ENCODE measurements at places on chromosomes 5 and 9.

DNA sequence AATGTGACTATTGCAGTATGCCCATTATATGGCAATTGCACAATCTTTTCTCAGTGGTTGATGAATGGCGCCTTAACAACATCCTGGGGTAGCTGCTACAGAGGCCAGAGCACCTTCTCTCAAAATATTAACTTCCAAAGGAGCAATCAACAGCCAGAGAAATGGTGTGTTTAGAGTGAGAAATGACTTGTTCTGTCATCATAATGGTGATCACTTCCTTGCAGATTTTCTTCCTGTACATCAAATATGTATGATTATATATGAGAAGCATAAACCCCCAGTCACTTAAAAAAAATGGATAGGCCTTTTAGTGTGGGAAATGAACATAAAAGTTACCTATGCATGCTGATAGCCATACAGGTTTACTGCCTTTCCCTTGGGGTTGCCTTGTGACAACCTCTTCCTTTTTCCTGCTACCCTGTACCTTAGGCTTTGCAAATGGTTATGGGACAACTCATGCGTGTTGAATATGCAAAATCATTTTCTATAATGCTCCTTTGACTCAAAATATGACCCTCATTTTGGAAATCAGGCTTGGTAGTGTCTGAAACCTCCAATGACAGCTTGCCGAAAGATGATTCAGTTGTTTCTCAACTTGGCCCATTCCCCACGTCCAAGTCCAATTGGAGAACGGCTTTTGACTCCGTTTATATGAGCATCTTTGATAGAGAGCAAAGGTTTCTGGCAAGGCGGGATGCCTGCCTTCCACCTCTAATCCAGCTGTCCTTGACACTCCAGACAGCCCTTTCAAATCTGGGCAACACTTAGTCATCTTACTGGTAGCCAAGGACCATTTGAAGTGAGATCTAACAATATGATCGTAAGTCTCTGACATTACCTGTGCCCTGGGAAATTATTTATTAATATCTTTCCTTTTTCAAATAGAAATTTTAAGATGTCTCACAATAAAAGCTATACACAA, 69.3 kb downstream of the SLC1A1 start:
- H3K4me1 ChIP-seq = peaks cover 11% of the 10 kb centered on the region
- H3K27ac ChIP-seq = no peak overlapping the region
- no peaks in the 10 kb centered on the region for H3K36me3 ChIP-seq
- no peak overlapping the region for H3K4me3 ChIP-seq
- no peak for DNase-seq
- H3K27me3 ChIP-seq = no peaks in the 10 kb centered on the region

DNA sequence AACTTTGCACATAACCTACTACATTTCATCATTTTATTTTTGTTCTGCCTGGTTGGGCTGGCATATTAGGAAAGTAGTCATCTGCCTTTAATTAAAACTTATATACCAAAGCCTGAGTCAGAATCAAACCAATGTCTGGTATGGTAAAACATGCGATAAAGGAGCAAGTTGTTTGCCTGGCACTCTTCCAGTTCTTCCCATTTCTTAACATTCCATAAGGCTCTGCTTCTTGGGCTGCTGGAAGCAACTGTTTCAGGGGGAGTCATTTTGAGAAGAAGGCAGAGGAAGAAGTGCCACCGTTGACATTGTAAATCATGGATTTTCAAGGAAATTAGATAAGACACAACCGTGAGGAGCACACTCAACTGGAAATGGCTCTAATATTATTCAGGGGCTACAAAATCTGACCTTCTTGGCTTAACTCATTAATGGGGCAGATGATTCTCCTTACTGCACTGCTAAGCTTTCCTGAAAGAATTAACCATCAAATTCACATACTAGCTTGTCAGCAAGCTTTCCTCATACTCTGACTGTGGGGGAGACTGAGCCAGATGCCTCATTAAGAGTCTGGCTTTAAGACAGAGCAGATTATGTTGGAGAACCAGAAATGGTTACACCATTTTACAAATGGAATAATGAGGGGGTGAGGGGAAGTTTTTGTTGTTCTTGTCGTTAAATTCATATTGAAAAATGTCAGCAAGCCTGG, 391.0 kb downstream of the TMEM232 start:
- no peaks in the 10 kb centered on the region for H3K36me3 ChIP-seq
- H3K4me1 ChIP-seq = no peaks in the 10 kb centered on the region
- no peak overlapping the region for H3K27ac ChIP-seq
- H3K4me3 ChIP-seq = no peak overlapping the region
- H3K27me3 ChIP-seq = no peaks in the 10 kb centered on the region

DNA sequence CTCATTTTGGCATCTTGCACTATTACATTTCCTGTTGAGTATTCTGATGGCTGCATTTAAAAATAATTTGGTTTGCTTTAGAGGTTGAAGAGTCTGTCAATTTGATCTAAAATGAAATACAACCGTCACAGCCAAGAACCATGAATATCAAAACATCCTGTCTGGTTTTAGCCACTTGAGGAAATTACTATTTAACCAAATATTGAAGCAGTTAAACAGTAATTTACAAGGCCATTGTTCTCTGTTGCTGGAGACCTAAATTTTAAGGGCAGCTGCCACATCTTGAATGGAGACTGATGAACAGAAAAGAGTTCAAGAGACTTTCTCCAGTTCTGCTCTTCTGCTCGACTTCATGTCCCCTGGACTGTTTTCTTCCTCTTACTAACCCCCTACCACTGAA, 549.4 kb downstream of the LRRC70 start:
- no peak overlapping the region for H3K27ac ChIP-seq
- H3K27me3 ChIP-seq = no peaks in the 10 kb centered on the region
- no peak for DNase-seq
- no peaks in the 10 kb centered on the region for H3K36me3 ChIP-seq

GRCh38 chr5:35458824-35459207, 158.8 kb upstream of the SPEF2 start:
- no peak overlapping the region for H3K27ac ChIP-seq
- DNase-seq = no peak

DNA sequence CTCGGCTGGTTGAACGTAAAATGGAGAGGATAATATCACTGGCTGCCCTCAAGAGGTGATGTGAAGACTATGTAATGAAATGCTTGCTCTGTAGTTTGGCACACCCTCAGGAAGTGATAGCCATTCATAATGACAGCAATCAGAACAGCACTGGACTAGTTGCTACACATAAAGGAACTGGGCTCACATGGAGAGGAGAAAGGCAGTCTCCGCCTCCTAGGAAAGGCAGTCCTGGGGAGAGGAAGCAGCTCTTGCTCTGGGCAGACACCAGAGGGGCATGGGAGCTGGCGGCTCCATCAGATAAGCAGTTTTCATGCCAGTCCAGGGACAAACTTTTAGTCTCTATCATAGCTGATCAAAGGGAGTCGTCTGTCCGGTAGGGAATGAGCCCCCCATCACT, 46.9 kb downstream of the ARHGEF37 start:
- no peaks in the 10 kb centered on the region for H3K27me3 ChIP-seq
- DNase-seq = no peak
- no peaks in the 10 kb centered on the region for H3K36me3 ChIP-seq

GRCh38 chr9:69867081-69867814, 46.6 kb downstream of the CFAP95 start:
- H3K27me3 ChIP-seq = no peaks in the 10 kb centered on the region
- no peak for DNase-seq
- no peaks in the 10 kb centered on the region for H3K36me3 ChIP-seq
- H3K4me3 ChIP-seq = no peak overlapping the region

DNA sequence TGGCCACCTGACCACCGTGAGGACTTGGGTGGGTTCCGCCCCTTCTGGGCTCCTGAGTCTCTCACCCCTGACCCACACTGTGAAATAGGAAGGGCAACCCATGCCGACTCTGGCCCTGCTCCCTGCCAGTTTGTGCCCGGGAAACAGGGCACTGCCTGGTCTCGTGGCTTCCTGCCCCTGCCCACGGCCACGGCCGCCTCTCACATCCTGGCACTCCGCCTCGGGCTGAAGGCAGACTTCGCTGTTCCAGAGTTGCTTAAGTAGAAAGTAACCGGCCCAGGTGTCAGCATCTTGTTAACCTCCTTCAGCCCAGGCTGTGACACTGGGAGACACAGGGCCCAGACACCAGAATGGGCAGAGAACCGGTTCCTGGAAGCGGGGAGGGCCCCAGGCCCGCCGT, 68.7 kb upstream of the RNU6ATAC start:
- no peak overlapping the region for H3K27ac ChIP-seq
- peaks cover 45% of the 10 kb centered on the region for H3K27me3 ChIP-seq
- no peaks in the 10 kb centered on the region for H3K4me1 ChIP-seq
- no peaks in the 10 kb centered on the region for H3K36me3 ChIP-seq

DNA sequence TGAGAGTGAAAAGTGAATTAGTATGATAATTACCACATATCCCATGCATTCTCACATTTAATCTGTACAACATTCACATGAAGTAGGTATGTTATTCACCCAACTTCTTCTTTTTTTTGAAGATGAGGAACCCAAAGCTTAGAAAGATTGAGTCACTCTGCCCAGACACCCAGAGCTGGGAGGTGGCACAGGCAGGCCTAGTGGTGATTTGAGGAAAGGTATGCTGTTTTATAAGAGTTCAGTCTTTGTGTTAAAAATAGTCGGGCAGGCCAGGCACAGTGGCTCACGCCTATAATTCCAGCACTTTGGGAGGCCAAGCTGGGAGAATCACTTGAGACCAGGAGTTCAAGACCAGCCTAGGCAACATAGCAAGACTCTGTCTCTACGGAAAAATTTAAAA, 285.3 kb downstream of the NR3C1 start:
- no peaks in the 10 kb centered on the region for H3K4me1 ChIP-seq
- H3K4me3 ChIP-seq = no peak overlapping the region
- H3K27ac ChIP-seq = no peak overlapping the region
- no peaks in the 10 kb centered on the region for H3K27me3 ChIP-seq
- DNase-seq = no peak
- H3K36me3 ChIP-seq = peaks cover 4% of the 10 kb centered on the region

DNA sequence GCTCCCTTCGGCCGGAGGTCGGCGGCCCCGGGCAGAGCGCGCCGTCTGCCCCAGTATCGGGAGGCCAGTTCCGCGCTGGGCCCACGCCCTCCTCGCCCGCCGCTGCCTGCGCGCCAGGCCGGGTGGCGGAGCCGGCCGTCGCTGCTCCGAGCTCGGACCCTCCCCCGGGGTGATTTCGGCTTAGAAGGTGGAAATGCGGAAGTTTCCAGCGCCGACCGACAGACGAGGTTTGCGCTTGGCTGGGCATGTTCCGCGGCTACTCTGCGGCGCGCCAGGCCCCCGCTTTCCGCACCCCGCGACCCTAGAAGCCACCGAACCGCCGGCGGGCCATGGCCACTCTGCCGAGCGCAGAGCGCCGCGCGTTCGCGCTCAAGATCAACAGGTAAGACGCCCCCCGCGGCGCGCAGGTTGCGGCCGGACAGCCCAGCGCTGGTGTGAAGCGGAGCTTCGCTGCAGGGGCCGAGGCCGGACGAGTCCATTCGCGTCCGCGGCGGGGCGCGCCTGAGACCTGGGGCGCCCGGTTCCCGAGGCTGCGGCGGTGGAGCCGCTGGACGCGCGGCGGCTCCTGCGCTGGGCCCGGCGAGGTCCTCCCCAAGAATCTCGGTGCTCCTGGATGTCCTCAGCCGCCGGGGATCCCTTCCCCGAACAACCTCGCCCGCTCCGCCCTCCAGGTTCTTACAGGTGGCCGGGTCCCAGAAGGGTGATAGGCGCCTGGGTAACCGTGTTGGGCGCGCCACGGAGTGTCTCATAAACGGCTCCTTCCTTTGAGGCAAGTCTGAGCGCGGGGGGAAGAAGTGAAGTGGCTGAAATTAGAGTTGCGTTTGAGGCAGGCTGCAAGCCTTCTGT, at the start of gene DOCK8:
Gene DOCK8, plus strand, starts transcription at position 218 of the 846 bp plus-strand sequence. Its CDS starts 112 bp downstream, at position 330.
- H3K27me3 ChIP-seq = peaks cover 3% of the 10 kb centered on the region
- peak within 1 kb of the TSS; percentile 58 for H3K4me3 ChIP-seq
- peaks cover 3% of the 10 kb centered on the region for H3K4me1 ChIP-seq
- DNase-seq = peak; percentile 54
- H3K36me3 ChIP-seq = no peaks in the 10 kb centered on the region
- peak within 1 kb of the TSS; percentile 16 for H3K27ac ChIP-seq

DNA sequence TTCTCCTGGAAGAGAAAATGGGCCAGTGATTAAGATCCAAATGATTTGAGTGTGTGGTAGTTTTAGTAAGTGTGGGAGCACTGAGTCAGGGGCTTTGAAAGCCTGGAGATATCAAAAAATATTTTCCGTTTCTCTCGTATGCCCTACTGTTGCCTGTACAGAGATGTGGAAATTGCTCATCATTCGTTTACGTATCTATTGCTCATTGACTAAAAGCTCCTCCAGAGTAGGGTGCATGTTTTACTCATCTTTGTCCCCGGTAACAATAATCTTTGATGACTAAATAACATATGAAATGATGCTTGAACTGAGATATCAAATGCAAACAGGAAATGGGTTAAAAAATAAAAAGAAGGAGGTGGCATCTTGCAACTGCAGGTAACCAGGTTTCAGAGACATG, 114.2 kb upstream of the FST start:
- no peak overlapping the region for H3K27ac ChIP-seq
- no peak overlapping the region for H3K4me3 ChIP-seq
- DNase-seq = no peak
- H3K36me3 ChIP-seq = no peaks in the 10 kb centered on the region
- no peaks in the 10 kb centered on the region for H3K4me1 ChIP-seq

- H3K27ac ChIP-seq = no peak overlapping the region
- DNase-seq = no peak
- no peaks in the 10 kb centered on the region for H3K27me3 ChIP-seq
- H3K36me3 ChIP-seq = no peaks in the 10 kb centered on the region
- no peaks in the 10 kb centered on the region for H3K4me1 ChIP-seq
- H3K4me3 ChIP-seq = no peak overlapping the region
Observed at GRCh38 chr5:115246361-115246991, 16.2 kb downstream of the PGGT1B start.

DNA sequence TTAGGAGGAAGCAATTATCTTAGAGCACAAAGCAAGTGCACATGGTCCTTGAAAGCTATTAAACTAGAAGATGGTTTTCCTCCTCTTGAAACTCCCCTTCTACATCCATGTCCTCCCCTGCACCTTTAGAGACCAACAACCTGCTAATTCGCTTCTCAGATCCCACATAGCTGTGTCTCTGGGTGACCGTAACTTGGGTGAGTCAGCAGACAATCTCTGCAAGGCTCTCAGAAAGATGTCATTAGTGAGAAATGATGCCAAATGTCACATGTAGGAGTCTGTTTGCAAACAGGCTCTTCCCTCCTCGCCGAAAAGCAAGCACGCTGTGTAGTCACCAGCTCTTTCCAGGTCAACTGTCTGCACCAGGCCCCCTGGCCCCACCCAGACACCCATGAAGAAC, 291.8 kb downstream of the SLIT3 start:
- no peaks in the 10 kb centered on the region for H3K27me3 ChIP-seq
- no peak overlapping the region for H3K4me3 ChIP-seq
- H3K4me1 ChIP-seq = no peaks in the 10 kb centered on the region
- no peaks in the 10 kb centered on the region for H3K36me3 ChIP-seq
- DNase-seq = no peak
- H3K27ac ChIP-seq = no peak overlapping the region

- H3K36me3 ChIP-seq = no peaks in the 10 kb centered on the region
- H3K27me3 ChIP-seq = peaks cover 4% of the 10 kb centered on the region
- H3K4me3 ChIP-seq = no peak overlapping the region
- peaks cover 2% of the 10 kb centered on the region for H3K4me1 ChIP-seq
- no peak for DNase-seq
- H3K27ac ChIP-seq = no peak overlapping the region
Observed at GRCh38 chr5:149586708-149587318, 5.5 kb downstream of the ARHGEF37 start.

- no peak overlapping the region for H3K27ac ChIP-seq
- H3K36me3 ChIP-seq = no peaks in the 10 kb centered on the region
- no peak for DNase-seq
Observed at GRCh38 chr9:136054146-136054545, 40.9 kb downstream of the NACC2 start.

- H3K4me3 ChIP-seq = peak overlapping the region; percentile 69
- no peaks in the 10 kb centered on the region for H3K27me3 ChIP-seq
- peak overlapping the region; percentile 48 for H3K27ac ChIP-seq
- H3K36me3 ChIP-seq = no peaks in the 10 kb centered on the region
Observed at GRCh38 chr5:78983601-78984438, 1.3 kb downstream of the ARSB start.

Measured in T-cell (primary cell).